ENCODE measurements at places on chromosomes 1 and 21. TPM values are rescaled to one million over a fixed set of nuclear protein-coding genes. Genes with fewer than 3 reads are reported as not detected.

GRCh38 chr1:41673378-41673777 is 188.9 kb upstream of the EDN2 start:
- no peak for DNase-seq

FAM177B gene
- 1.8 TPM for total RNA-seq

DNA sequence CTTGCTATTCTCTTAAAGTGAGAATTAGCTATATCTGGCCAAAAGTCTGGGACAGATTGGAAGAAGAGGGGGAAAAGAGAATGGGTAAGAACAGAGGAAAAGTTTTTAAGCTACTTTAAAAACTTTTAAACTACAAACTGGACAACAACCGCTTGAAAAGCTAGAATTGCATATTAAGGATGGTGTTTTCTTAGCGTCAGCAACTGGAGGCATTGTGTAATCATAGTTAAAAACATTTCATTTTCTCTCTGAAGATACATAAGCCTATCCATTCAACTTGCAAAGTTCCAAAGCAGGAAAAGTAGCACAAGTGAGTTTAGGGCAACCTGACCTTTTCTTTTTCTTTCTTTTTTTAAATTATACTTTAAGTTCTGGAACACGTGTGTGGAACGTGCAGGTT is 10.9 kb downstream of the PBX1 start:
- no peak for DNase-seq

DNA sequence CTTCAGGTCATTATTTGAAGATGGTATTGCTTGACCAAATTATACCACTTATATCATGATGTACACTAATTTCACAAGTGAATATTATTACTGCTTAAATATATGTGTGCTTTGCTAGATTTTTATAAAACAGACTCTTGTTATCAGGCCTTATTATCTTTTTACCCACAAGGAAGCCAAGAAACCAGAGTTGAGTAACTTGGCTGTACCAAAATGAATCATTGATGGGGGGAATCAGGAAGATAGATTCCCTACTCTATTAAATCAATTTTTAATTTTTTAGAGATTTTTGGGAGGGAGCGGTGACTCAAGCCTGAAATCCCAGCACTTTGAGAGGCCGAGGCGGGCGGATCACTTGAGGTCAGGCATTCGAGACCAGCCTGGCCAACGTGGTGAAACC is 16.0 kb upstream of the SCCPDH start:
- DNase-seq: no peak

DNA sequence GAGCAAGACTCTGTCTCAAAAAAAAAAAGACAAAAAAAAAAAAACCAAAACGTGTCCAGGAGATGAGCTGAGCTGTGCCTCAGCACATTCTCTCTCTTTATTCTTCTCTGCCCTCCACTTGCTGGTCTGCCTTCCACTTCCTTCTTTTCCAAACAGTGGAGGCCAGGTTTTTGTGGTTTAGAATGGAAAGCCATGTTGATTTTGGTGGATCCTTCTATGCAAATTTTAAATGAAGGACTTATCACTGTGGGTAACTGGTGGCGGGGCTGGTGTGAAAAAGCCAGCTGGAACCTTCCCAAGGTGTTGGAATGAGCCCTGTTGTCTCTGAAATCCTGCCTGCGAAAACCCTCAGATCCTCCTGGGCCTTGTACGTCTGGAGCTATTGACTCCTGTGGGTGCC is 61.9 kb downstream of the PTPRU start:
- DNase-seq: no peak

PSMB2 gene
- total RNA-seq: 52.0 TPM

GRCh38 chr1:28631713-28632112 is 11.2 kb downstream of the TAF12 start:
- DNase-seq: no peak

DNA sequence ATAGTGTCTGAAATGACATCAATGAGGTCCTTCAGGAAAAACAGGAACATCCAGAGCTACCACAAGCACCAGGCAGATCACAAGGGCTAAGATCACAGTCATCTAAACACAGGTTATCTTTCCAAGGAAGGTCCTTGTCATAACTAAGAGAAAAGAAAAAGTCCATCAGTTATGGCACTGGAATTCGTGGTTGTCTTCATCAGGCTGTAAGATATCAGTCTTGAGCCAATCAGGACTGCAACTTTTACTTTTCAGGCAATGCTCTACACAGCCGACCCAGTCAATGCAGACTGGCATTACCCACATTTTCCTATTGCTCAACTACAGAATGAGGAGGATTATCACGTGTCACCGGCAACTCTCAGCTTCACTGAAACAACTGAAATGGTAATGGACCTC is 26.4 kb downstream of the SORT1 start:
- DNase-seq: peak; percentile 33
